ENCODE measurements at places on chromosomes 13 and 19. TPM values are rescaled to one million over a fixed set of nuclear protein-coding genes. Genes with fewer than 3 reads are reported as not detected.

- no peak overlapping the region for H3K27ac ChIP-seq
- H3K4me1 ChIP-seq = no peaks in the 10 kb centered on the region
- no peaks in the 10 kb centered on the region for H3K36me3 ChIP-seq
- no peaks in the 10 kb centered on the region for H3K27me3 ChIP-seq
- no peak overlapping the region for H3K4me3 ChIP-seq
Measured at GRCh38 chr19:29549105-29550070, 23.6 kb downstream of the VSTM2B start.

- peaks cover 12% of the 10 kb centered on the region for H3K36me3 ChIP-seq
- no peaks in the 10 kb centered on the region for H3K27me3 ChIP-seq
- DNase-seq = no peak
- H3K4me1 ChIP-seq = no peaks in the 10 kb centered on the region
- H3K4me3 ChIP-seq = peak overlapping the region; percentile 76
Measured at GRCh38 chr19:35776102-35776788, 881 bp downstream of the ARHGAP33 start.

Gene GJB6
- total RNA-seq = not detected

DNA sequence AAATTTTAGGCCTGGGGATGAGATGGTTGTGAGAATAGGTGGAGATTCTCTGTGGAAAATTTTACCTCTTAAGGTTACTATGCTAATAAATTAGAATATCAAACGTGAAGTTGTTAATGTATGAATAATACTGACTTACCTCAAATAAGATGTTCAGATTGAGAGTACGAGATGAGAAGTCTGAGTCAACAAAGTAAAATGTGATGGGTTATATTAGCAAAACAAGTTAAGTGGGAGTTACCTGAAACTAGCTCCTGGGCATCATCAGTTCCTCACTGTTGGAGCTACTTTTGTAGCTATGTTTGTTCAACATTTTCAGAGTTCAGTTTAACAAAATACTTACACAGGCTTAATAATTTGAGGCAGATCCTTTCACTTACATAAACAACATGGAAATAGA is 108.6 kb downstream of the PIBF1 start:
- no peaks in the 10 kb centered on the region for H3K27me3 ChIP-seq
- no peak overlapping the region for H3K4me3 ChIP-seq
- no peaks in the 10 kb centered on the region for H3K4me1 ChIP-seq
- H3K36me3 ChIP-seq = no peaks in the 10 kb centered on the region
- H3K27ac ChIP-seq = no peak overlapping the region

DNA sequence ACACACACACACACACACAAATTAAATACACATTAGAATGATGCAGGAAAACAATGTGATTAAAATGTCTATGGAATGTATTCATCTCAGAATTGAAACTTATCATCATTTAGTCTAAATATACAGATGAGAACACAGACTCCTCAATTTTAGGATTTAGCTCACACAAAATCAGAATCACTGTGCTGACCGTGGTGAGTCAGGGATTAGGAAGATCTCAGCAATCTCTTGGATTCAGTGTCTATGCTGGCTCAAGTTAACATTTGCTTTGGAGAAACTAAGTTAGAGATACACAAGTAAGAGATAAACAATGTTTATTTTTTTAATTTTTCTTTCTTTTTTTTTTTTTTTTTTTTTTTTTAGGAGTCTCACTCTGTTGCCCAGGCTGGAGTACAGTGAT is 323.6 kb downstream of the KLF12 start:
- no peaks in the 10 kb centered on the region for H3K36me3 ChIP-seq
- H3K27me3 ChIP-seq = no peaks in the 10 kb centered on the region
- H3K4me1 ChIP-seq = no peaks in the 10 kb centered on the region
- H3K4me3 ChIP-seq = no peak overlapping the region
- no peak for DNase-seq

- no peaks in the 10 kb centered on the region for H3K36me3 ChIP-seq
- DNase-seq = no peak
- H3K27ac ChIP-seq = no peak overlapping the region
Measured at GRCh38 chr13:66040506-66040905, 1189.6 kb downstream of the PCDH9 start.

DNA sequence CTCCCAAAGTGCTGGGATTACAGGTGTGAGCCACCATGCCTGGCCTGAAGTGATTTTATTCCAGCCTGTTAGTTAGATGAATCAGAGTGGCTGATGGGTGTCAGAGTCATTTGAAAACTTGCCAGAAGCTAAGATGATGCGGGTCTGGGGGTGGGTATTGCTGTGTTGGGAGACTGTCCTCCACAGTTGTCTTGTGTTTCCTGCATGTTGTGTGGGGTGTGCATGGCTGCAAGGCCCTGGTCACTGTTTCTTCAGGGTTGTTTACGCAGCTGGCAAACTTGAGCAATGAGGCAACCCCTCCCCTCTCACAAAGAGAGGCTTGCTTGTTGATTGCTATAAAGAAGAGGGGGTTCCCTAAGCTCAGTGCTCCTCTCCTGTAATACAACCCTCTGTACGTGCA is 71.8 kb downstream of the TRPM4 start:
- peaks cover 2% of the 10 kb centered on the region for H3K27me3 ChIP-seq
- no peak overlapping the region for H3K4me3 ChIP-seq
- no peak overlapping the region for H3K27ac ChIP-seq

Gene LMO7
- total RNA-seq = 11.1 TPM

Gene NALCN
- total RNA-seq = 0.71 TPM

- H3K27me3 ChIP-seq = no peaks in the 10 kb centered on the region
- H3K27ac ChIP-seq = no peak overlapping the region
- H3K4me3 ChIP-seq = no peak overlapping the region
- no peaks in the 10 kb centered on the region for H3K4me1 ChIP-seq
- DNase-seq = no peak
Measured at GRCh38 chr19:58479736-58480480, 3.8 kb downstream of the ZNF446 start.

Gene SIGLEC5
- 0.49 TPM for total RNA-seq

GRCh38 chr13:92451060-92451459 is 775.5 kb upstream of the GPC6 start:
- H3K36me3 ChIP-seq = no peaks in the 10 kb centered on the region
- DNase-seq = no peak
- H3K27ac ChIP-seq = no peak overlapping the region
- no peaks in the 10 kb centered on the region for H3K27me3 ChIP-seq
- no peaks in the 10 kb centered on the region for H3K4me1 ChIP-seq

GRCh38 chr19:33292595-33293254 is 9.6 kb downstream of the CEBPA start:
- no peak overlapping the region for H3K4me3 ChIP-seq
- H3K27ac ChIP-seq = peak overlapping the region; percentile 3
- H3K27me3 ChIP-seq = no peaks in the 10 kb centered on the region

Gene IGFL1
- total RNA-seq = not detected

DNA sequence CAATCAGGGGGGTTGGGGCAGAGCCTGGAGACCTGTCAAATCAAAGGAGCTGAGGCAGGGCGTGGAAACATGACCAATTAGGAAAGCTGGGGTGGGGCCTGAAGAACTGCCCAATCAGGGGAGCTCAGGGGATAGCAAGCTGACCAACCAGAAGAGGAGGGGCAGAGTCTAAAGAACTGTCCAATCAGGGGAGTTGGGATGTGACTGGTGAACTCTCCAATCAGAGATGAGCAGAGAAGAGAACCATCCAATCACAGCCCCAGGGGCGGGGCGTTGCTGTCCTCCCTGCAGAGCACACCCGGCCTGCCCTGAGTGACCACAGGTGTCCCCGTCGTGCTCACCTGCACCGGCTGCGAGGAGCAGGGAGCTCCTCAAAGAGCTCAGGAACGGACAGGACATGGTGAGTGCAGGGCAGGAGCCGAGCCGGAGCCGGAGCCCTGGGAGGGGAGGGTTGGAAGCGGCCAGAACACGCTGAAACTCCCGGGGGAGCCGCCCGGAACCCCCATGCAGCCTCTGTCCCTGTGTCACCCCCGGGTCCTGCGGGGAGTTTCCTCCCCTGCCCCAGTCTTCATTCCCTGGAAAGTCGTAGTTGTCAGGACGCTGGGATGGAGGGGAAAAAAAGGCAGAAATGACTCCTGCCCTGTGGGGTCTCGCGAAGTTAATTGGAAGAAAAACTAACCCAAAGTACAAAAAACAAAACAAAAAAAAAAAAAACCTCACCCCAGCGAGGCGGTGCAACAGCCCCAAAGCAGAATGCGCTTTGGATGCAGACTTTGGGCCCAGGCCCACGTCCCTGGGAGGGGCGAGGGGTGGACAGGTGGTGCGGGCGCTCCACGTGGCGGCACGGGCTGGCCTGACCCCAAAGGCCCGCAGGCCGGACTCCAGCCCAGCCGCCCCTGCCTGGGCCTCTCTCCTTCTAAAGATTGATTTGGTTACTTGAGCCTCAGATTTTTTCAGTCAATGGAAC is at the start of gene ZNF556:
Gene ZNF556, plus strand, starts transcription at position 311 of the 967 bp plus-strand sequence. Its CDS starts 87 bp downstream, at position 398.
- no peak for DNase-seq
- no peak within 1 kb of the TSS for H3K4me3 ChIP-seq

Gene ZNF471
- 10.0 TPM for total RNA-seq

Gene KLK3
- total RNA-seq = not detected

Gene VSTM1
- not detected for total RNA-seq

DNA sequence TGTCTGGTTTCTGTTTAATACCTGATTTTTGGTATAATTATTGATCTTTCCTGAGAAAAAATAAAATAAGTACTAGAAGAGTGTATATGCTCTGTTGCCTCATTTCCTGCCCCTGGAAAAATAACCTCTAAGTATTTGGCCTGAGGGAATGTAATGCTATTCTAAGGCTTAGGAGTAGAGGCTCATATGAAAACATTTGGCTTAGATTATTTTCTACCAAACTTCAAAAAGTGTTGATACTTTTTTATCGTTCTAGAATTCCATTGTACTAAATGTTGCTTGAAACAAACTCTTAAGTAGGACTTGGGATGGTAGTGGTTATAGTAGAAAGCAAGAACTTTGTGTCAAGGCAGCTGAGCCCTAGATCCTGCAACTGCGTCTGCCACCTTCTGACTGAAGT is 57.8 kb downstream of the COG3 start:
- no peaks in the 10 kb centered on the region for H3K27me3 ChIP-seq
- peaks cover 4% of the 10 kb centered on the region for H3K4me1 ChIP-seq
- no peak overlapping the region for H3K27ac ChIP-seq
- H3K4me3 ChIP-seq = no peak overlapping the region
- DNase-seq = no peak

- no peaks in the 10 kb centered on the region for H3K4me1 ChIP-seq
- no peaks in the 10 kb centered on the region for H3K27me3 ChIP-seq
- H3K36me3 ChIP-seq = no peaks in the 10 kb centered on the region
- no peak for DNase-seq
Measured at GRCh38 chr13:26813980-26814348, 53.4 kb upstream of the GPR12 start.

DNA sequence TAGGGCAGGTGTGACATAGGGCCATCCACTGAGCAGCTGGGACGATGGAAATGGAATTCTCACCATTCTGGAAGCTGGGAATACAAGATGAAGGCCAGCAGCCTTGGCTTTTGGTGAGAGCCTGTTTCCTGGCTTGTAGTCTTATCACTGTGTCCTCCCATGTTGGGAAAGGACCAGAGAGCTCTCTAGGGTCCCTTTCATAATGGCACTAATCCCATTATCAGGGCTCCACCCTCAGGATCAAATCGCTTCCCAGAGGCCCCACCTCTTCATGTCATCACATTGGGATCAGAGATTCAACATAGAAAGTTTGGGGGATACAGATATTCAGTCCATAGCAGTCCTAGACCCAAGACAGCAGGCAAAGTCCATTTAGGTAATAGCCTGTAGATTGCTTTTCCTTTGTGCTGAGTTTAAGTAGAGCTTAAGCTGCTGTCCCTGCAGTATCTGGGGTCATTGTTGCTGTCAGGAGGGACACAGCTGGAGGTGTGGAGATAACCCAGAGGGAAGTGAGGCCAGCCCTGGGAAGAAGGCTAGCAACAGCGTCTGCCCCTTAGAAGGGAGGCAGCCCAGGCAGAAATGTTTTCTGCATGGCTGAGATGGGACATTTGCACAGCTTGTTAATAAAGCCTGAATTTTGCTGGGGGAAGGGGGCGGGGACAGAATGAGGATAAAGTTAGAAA is 136.5 kb upstream of the GPR12 start:
- no peaks in the 10 kb centered on the region for H3K36me3 ChIP-seq
- no peak overlapping the region for H3K4me3 ChIP-seq
- peaks cover 8% of the 10 kb centered on the region for H3K27me3 ChIP-seq

DNA sequence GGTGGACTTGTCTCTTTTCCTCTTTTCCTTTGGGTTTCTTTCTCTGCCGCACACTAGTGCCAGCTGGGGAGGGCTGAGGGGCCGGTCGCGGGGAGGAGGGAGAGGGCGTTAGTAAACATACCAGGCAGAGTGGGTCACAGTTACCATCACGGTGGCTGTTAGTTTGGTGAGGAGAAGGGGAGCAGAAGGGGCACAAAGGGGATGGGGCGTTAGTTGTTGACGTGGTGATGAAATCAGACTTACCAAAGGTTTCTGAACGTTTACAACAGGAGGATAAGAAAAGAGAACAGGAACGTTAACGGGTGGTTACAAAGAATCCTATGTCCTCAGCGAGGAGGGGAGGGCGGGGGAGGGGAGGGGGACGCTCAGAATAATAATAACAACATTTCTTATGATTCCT is 77.9 kb downstream of the PTPRS start:
- H3K4me3 ChIP-seq = no peak overlapping the region
- DNase-seq = no peak
- H3K4me1 ChIP-seq = no peaks in the 10 kb centered on the region
- peaks cover 14% of the 10 kb centered on the region for H3K36me3 ChIP-seq
- H3K27me3 ChIP-seq = no peaks in the 10 kb centered on the region

Gene ZNF790
- 10.0 TPM for total RNA-seq

DNA sequence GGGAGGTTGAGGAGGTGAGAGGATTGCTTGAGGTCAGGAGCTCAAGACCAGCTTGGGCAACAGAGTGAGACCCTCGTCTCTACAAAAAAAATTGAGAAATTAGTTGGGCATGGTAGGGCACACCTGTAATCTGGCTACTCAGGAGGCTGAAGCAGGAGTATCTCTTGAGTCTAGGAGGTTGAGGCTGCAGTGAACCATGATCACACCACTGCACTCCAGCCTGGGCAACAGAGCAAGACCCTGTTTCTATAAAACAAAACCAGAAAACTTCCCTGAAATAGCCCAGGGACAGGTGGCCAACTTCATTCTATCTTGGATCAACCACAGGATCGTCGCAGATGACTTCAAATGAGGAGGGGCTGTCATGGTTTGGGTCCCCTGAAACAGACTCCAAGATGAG is 28.7 kb downstream of the COLGALT1 start:
- H3K27me3 ChIP-seq = no peaks in the 10 kb centered on the region
- no peaks in the 10 kb centered on the region for H3K4me1 ChIP-seq
- H3K4me3 ChIP-seq = no peak overlapping the region
- peaks cover 35% of the 10 kb centered on the region for H3K36me3 ChIP-seq
- no peak overlapping the region for H3K27ac ChIP-seq
- DNase-seq = no peak

Gene ZNF439
- total RNA-seq = 7.6 TPM

Gene SCN1B
- 3.0 TPM for total RNA-seq

DNA sequence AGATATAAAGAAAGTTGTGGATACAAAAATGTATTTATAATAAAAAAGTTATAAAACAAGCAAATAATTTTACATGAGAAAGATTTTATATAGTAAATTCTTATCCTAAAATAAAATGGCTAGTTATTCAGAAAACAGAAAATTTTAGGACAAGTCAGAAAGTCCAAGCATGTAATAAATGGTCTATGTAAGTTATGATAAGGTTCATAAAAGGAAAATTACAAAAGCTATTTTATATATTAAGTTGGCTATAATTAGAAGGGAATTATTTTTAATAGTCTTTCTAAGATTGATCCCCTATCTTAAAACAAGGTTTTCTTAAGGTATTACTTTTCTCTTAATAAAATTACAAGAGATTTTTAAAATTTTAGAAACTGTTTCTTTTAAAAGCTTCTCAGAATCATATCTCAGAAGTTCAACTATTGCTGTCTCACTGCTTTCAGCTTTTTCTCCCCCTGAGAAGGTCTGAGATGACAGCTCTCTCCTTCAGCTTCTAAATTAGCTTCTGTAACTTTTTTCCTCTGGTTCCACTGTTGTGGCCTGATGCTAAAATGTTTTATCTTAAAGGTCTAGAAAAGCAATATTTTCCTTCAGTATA is 8.7 kb downstream of the CCDC169 start:
- no peak overlapping the region for H3K4me3 ChIP-seq
- H3K36me3 ChIP-seq = no peaks in the 10 kb centered on the region
- no peaks in the 10 kb centered on the region for H3K27me3 ChIP-seq
- DNase-seq = no peak

All from sigmoid colon (tissue), 7 donors.